ENCODE measurements at places on chromosomes 3 and 15. TPM values are rescaled to one million over a fixed set of nuclear protein-coding genes. Genes with fewer than 3 reads are reported as not detected.

LCTL gene
- not detected for total RNA-seq

QRICH1 gene
- 54.5 TPM for total RNA-seq

DNAJA4 gene
- total RNA-seq, result 150 TPM

SLC38A3 gene
- total RNA-seq, result 6.6 TPM

CCR9 gene
- total RNA-seq, result not detected

GOLGA6L9 gene
- total RNA-seq, result 1.8 TPM

CISH gene
- 21.1 TPM for total RNA-seq

TP63 gene
- 0.40 TPM for total RNA-seq

CFAP161 gene
- 1.7 TPM for total RNA-seq

TMCO5A gene
- total RNA-seq, result not detected

SAMD7 gene
- not detected for total RNA-seq

CSTA gene
- total RNA-seq, result 2.0 TPM

THSD4 gene
- total RNA-seq, result 116 TPM

TEX55 gene
- not detected for total RNA-seq
